Activated CD4-positive, alpha-beta T cell treated with anti-CD3 and anti-CD28 coated beads, Interleukin-2, Interleukin-6, amounts not matched to agents 100 ng/mL and 50 ng/mL, durations not matched to agents 16 hours and 8 hours (primary cell): ENCODE measurements at places on chromosomes 1 and 21.
A peak's percentile ranks its signal among the peaks of the same experiment; 100 is the strongest.

DNA sequence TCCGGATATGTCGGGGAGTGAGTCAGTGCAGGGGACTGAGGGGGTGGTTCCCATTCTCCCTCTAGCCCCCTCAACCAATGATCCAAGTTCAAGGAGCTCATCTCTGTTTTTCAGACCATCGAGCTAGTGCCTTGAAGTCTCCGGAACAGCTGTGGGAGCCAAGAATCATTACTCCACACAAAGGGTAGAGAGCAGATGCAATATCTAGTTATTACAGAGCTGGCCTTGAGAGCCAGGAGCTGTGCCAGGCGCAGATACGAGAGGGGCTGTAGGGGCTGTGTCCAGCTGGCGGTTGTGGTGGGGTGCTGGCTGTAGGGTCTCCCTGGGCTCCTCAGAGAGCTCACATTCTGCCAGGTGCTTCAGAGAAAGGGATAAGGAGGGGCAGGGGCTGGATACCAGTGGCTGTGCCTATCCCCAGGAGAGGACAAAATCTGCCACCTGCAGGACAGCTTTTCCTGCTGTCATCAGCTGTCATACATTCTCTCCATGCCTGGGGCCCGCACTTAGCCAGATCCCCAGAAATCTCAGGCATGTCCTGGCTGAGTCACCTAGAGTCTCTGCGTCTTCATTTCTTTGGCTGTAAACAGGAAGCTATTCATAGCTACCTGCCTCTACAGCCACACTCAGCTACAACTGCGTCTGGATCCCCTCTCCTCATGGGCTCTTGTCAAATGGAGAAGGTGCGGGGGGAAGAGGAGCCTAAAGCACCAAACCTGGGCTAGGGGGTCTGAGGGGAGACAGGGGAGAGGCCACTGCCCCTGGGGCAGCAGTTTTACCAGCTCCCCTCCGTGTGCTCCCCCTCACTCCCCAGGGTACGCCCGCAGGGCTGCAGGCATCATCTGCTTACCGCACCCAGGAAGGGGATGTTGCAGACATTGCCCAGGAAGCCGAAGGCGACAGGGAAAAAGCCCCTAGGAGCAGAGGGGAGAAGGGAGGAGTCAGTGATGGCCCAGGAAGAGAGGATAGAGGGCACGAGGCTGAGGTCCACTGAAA lies 2.4 kb upstream of the KISS1 start:
- no peak for DNase-seq

DNA sequence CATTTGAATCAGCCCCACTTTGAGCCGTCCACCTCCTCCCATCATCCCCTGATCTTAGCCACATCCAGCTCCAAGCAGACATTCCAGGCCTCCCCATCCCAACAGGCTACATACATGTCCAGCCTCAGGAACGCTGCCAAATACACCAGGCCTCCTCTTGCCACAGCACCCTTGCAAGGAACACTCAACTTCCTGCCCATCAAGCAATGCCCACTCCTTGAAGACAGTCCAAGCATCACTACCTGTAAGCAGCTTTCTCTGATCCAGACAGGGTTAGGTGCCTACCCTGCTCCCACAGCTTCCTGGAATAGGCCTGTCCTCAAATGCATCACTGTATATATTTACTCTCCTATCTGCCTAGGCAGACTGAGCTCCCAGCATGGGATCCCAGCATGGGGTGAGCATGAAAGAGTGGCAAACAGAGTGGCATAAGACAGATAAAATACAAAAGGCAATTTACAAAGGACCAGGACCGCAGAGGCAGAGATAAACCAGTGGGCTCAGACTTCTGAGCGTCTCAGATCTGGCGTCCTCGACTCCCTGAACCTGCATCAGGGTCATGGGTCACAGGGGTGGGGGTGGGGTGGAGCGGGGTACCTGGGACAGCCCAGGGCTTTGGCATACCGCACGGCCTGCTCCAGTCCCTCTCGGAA lies 816 bp downstream of the HYI start:
- DNase-seq, result no peak

- no peak for DNase-seq
Measured at GRCh38 chr21:31135531-31136184, 97.4 kb upstream of the KRTAP19-8 start.

GRCh38 chr1:233060461-233060994 lies 110.1 kb downstream of the NTPCR start:
- no peak for DNase-seq

- DNase-seq, result no peak
Measured at GRCh38 chr1:41479000-41479807, 5.3 kb downstream of the EDN2 start.

DNA sequence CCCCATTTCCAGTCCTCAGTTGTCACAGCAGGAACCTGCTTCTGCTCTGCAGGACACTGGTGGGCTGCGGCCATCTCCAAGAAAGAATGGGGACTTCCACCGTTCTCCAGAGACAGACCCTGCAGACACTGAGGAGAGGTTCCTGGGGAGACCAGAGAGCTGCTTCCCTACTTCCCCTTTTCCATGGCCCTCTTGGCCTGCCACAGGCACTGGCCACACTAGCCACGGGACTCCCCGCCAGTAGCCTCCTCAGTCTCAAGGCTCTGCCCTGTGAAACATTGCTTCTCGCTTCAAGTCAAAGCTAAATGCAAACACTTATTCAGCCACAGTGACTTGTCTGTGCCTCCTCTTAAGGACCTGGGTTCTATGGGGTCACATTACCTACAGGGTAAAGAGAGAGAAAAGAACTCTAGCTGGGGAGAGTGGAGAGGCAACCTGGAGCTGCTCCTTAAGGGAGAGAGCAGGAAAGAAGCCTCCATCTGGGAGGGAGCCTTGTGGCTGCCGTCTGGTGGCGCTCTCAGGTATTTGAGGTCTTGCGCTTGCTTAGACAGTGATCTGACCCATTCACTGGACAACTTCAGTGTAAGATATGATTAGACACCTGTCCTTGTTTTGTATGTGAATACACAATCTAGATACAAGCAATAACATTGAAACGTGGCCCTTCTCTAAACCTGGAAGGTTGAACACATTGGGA lies 5.4 kb upstream of the SLAMF8 start:
- DNase-seq, result no peak

- peak; percentile 42 for DNase-seq
Measured at GRCh38 chr1:230977761-230978490, 735 bp downstream of the TTC13 start.

DNA sequence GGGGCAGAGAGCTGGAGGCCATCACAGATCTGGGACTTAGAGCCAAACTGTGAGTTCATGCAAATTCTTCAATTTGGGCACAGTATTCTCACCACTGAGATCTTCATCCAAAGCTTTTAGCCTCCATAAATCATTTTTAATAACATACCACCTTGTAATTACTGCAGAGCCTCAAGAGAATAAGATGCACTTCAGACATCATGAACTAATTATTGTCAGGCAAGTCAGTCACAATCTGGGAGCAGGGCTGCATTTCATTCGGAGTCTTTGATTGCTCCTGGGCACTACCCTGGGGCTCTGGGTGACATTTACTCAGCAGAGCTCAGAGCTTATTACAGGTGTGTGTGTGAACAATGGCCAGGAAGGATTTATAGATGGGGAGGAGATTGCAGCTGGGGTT lies 623.7 kb downstream of the PTPRU start:
- DNase-seq, result no peak

DNA sequence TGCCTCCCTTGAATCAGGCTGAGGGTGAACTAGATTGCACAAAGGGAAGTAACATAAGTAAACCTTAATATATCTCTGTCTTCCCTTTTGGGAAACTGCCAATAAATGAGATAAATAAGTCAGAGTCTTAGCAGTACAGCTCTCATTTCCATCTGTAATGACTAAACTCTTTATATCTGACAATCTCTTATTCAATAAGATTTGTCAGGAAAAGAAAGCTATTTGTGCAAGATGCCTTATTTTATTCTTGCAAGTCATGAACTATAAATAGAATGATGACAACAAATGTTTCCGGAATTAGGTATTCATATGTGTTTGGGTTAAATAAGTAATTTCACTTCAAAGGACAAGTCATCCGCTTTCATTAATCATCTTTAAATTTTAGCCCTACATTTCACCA lies 229.2 kb downstream of the PTGER3 start:
- DNase-seq, result no peak

DNA sequence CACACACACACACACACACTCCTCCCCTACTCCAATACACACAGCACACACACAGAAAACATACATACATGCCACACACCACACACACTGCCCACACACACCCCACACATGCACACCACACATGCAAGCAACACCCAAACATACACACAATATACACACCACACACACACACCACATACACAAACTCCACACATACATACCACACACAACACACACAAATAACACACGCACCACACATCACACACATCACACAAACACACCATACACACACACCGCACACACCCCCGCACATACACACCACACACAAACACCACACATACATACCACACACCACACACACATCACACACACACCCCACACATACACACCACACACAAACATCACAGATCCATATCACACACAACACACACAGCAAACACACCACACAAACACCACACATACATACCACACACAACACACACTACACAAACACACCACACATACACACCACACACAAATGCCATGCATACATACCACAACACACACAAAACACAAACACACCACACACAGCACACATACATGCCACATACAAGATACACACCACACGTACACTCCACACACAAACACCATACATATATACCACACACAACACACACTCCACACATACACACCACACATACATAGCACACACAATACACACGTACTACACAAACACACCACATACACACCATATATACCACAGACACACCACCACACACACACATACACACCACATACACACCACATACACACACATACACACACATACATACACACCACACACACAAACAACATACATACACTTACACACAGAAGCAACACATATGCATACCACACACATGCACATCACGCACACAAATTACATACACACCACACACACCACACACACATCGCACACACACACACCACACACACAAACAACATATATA lies 932 bp upstream of the RAB7B start:
- DNase-seq, result no peak

GRCh38 chr1:236608930-236609726 lies 4.8 kb upstream of the HEATR1 start:
- DNase-seq, result peak; percentile 21

DNA sequence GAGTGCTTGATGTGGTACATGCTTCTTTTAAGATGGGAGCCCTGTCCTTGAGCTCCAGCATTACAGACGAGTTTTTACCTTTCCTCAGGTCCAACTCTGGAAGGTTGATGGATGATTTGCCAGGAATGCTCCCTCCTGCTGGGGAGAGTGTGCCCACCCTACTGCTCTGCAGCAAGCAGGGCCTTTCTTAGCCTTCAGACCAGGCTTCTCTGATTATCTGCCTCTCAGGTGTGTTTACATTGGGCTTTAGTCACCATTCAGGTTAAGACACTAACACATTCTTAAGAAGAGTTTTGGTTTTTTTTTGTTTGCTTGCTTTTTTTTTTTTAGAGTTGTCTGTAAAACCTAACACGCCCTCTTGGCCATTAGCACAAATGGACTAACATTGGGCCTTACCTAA lies 301.8 kb downstream of the KCNT2 start:
- DNase-seq, result no peak

DNA sequence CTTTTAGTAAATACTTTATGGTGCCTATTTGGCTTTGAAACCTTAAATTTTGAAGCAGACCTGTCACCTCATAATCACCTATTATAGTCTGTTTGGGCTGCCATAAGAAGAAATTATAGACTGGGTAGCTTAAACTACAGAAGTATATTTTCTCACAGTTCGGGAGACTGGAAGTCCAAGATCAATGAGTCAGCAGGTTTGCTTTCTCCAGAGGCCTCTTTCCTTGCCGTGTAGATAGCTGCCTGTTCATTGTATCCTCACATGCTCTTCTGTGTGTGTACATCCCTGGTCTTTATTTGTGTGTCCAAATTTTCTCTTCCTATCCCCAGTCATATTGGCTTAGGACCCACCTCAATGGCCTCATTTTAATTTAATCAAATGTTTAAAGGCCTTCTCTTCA lies 518.2 kb downstream of the ADGRL2 start:
- no peak for DNase-seq

DNA sequence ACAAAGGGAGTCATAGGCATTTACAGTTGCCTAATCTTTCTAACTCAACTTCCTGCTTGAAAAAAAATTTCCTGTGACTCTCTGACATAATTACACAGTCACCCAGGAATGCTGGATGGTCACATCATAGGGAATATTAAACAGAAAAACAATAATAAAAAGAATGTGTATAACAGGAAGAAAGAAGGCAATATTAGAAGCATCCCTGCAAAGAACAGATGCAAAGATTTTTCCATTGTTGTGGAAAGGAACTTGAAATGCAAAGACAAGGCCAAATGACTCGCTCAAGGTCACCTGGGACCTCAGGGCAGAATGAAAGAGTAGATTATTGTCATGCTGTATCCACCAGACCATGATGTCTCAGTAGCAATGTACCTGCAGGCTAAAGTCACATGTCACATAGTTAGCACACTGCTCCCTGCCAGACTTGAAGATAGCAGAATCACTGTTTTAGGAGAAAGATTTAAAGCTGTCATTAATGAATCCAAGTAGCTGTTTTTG lies 184.3 kb downstream of the CYYR1 start:
- no peak for DNase-seq

- DNase-seq, result no peak
Measured at GRCh38 chr1:53847980-53848379, 9.9 kb upstream of the NDC1 start.

GRCh38 chr1:22447621-22448111 lies 4.0 kb upstream of the ZBTB40 start:
- DNase-seq, result no peak

DNA sequence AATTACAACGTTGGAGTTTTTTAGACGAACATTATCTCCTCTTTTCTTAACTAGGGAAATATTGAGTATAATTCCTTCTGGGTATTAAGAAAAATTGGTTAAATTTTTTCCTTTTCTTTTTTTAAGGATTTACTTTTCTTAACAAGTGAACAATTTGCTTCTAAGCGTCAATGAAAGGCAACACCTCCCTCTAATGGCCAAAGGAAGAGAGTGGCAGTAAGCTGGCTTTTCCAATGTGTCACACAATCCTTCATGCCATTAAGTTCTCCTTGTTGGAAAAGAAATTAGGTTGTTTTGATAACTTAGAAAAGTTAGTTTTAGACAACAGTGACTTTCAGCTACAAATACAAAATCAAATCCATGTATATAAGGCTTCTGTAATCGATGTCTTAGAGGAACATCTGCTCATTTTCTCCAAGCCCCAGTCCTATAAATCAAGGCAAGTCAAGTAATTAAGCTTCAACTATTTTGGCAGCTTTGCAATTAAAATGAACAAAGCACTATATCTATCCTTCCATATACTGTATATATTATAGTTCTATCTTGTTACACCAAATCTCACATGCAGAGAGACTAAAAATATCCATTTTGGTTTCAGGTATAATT lies 62.8 kb downstream of the EDEM3 start:
- no peak for DNase-seq

- no peak for DNase-seq
Measured at GRCh38 chr1:44218503-44219300, 5.4 kb downstream of the DMAP1 start.

DNA sequence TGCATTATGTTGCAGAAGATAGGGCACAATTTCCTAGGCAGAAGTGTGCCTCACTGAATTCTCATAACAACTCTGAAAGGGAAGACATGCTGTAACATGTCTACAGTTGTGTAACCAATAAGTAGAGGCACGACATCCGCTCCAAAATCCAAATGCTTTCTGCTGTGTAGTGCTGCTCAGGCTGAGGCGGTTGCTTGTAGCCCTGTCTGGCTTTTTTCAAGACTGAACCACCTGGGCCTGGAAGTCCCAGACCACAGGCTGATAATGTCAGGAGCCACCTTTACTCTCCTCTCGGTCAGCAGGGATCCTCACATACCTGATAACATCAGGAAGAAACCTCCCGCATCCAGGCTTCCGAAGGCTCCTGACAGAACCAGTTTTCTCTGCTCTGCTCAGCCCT lies 10.9 kb downstream of the AKNAD1 start:
- no peak for DNase-seq
